ENCODE measurements at places on chromosomes 12 and 14. TPM values are rescaled to one million over a fixed set of nuclear protein-coding genes. Genes with fewer than 3 reads are reported as not detected.

Gene OAS3
- 37.1 TPM for total RNA-seq

DNA sequence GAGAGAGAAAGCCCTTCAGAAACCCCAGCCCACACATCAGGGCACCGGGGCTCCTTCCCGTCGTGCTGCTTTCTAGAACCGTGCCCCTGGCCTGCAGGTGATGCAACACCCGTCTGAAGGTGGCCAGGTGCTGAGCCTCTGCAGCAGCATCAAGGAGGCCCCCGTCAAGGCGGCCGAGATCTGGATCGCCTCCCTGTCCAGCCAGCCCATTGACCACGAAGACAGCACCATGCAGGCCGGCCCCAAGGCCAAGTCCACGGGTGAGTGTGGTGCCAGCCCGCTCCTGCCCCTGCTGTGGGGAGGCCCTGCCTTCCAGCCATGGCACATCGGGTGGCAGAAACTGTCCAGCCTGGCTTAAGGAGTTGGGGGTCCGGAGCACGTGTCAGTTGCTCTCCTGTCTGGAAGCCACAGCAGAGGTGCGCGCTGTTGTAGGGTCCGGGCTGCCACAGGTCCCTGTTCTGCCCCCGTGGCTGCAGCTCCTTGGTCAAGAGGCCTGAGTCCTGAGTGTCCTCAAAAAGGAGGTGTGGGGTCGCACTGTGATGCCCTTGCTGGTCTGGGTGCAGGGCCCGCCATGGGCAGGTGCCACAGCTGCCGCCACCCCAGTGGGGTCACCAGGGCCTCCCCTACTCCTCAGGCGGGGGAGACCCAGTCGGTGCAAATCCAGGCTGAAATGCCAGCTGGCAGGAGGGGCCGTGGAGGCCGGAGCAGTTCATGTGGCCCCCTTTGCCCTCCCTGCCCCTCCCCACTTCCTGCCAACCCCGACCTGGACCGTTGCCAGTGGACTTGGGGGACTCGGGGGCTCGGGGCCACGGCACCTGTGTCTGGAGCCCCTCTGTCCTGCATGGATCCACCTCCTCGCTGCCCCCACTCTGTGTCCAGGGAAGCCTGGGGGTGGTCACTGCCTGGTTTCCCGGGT lies 31.0 kb upstream of the TEX22 start:
- H3K4me1 ChIP-seq = peaks cover 4% of the 10 kb centered on the region
- no peak overlapping the region for H3K4me3 ChIP-seq
- no peak for DNase-seq

Gene AJUBA
- total RNA-seq = 146 TPM

GRCh38 chr12:123115409-123116121 lies 35.3 kb downstream of the PITPNM2 start:
- H3K36me3 ChIP-seq = no peaks in the 10 kb centered on the region
- H3K4me1 ChIP-seq = peaks cover 34% of the 10 kb centered on the region
- peak overlapping the region; percentile 17 for H3K27ac ChIP-seq
- H3K27me3 ChIP-seq = no peaks in the 10 kb centered on the region

- H3K27ac ChIP-seq = peak overlapping the region; percentile 91
- H3K27me3 ChIP-seq = no peaks in the 10 kb centered on the region
- DNase-seq = peak; percentile 72
- H3K36me3 ChIP-seq = no peaks in the 10 kb centered on the region
- peak overlapping the region; percentile 85 for H3K4me3 ChIP-seq
Measured at GRCh38 chr14:50666772-50667683, 1.1 kb downstream of the SAV1 start.

All from astrocyte (in vitro differentiated cells and primary cell).